Testis (tissue), 5 donors: ENCODE measurements at places on chromosomes 11 and 22. TPM values are rescaled to one million over a fixed set of nuclear protein-coding genes. Genes with fewer than 3 reads are reported as not detected.

OR52I2 gene
- not detected for polyA plus RNA-seq

GRCh38 chr11:44269369-44270351 is 40.3 kb downstream of the ALX4 start:
- H3K27me3 ChIP-seq = no peaks in the 10 kb centered on the region
- H3K4me3 ChIP-seq = no peak overlapping the region
- peaks cover 13% of the 10 kb centered on the region for H3K4me1 ChIP-seq
- H3K27ac ChIP-seq = no peak overlapping the region
- DNase-seq = peak; percentile 73

- H3K36me3 ChIP-seq = no peaks in the 10 kb centered on the region
- H3K27me3 ChIP-seq = no peaks in the 10 kb centered on the region
- H3K27ac ChIP-seq = no peak overlapping the region
- DNase-seq = no peak
- H3K4me3 ChIP-seq = no peak overlapping the region
These were observed 73.4 kb upstream of the CD44 start for GRCh38 chr11:35065566-35065965.

LIPT2 gene
- polyA plus RNA-seq = 25.0 TPM

DNA sequence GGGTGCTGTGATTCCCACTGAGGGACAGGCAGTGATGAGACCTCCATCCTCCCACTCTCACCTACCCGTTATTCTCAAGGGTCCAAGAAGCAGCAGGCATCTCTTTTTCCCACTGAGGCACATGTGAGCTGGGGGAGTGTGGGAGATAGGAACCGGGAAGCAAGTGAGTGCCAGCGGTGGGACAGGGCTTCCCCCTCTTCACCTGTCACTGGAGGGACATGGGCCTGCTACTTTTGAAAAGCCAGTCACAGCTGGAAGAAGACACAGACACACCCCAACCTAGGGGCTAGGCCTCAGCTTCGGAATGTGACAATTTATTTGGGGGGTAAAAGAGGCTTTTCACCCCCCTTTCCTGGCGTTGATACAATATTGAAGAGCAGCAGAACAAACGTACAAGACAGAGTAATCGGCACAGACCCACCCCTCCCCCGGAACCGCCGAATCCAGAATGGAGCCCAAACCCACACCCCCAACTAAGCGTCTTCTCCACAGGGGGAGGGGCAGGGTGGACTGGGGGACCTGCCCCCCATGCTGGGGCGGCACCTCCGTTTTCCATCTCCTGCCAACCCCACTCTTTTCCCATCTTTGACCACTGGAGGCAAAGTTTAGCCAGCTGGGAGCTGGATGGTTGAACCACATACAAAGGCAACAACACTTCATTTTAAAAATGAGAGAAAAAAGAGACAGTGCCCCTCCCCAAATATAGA is 10.7 kb downstream of the CBX6 start:
- no peak overlapping the region for H3K4me3 ChIP-seq
- DNase-seq = no peak
- H3K27ac ChIP-seq = no peak overlapping the region
- no peaks in the 10 kb centered on the region for H3K27me3 ChIP-seq
- H3K4me1 ChIP-seq = peaks cover 30% of the 10 kb centered on the region

GRCh38 chr11:134037046-134037908 is 31.6 kb upstream of the JAM3 start:
- no peaks in the 10 kb centered on the region for H3K27me3 ChIP-seq
- DNase-seq = peak; percentile 76
- peak overlapping the region; percentile 65 for H3K4me3 ChIP-seq
- no peaks in the 10 kb centered on the region for H3K36me3 ChIP-seq
- peak overlapping the region; percentile 97 for H3K27ac ChIP-seq

- H3K27ac ChIP-seq = no peak overlapping the region
- H3K27me3 ChIP-seq = no peaks in the 10 kb centered on the region
- DNase-seq = no peak
- no peaks in the 10 kb centered on the region for H3K36me3 ChIP-seq
These were observed 18.7 kb upstream of the PPFIA1 start for GRCh38 chr11:70251659-70252321.

- no peak overlapping the region for H3K27ac ChIP-seq
- no peak overlapping the region for H3K4me3 ChIP-seq
- H3K36me3 ChIP-seq = no peaks in the 10 kb centered on the region
- no peaks in the 10 kb centered on the region for H3K4me1 ChIP-seq
- H3K27me3 ChIP-seq = no peaks in the 10 kb centered on the region
These were observed 120.8 kb upstream of the APOA1 start for GRCh38 chr11:116958246-116958645.

CHRM1 gene
- 0.45 TPM for polyA plus RNA-seq

- H3K4me3 ChIP-seq = no peak overlapping the region
- H3K27me3 ChIP-seq = no peaks in the 10 kb centered on the region
- no peaks in the 10 kb centered on the region for H3K36me3 ChIP-seq
- H3K4me1 ChIP-seq = no peaks in the 10 kb centered on the region
These were observed 33.5 kb upstream of the CD44 start for GRCh38 chr11:35105319-35106079.

GRCh38 chr11:12073886-12074285 is 36.5 kb upstream of the MICAL2 start:
- H3K4me3 ChIP-seq = no peak overlapping the region
- no peak overlapping the region for H3K27ac ChIP-seq
- no peak for DNase-seq

GRCh38 chr22:46251266-46251665 is 1.2 kb upstream of the CDPF1 start:
- peak overlapping the region; percentile 78 for H3K4me3 ChIP-seq
- H3K27me3 ChIP-seq = no peaks in the 10 kb centered on the region
- H3K4me1 ChIP-seq = peaks cover 13% of the 10 kb centered on the region
- H3K36me3 ChIP-seq = no peaks in the 10 kb centered on the region

IGSF9B gene
- 16.8 TPM for polyA plus RNA-seq

DNA sequence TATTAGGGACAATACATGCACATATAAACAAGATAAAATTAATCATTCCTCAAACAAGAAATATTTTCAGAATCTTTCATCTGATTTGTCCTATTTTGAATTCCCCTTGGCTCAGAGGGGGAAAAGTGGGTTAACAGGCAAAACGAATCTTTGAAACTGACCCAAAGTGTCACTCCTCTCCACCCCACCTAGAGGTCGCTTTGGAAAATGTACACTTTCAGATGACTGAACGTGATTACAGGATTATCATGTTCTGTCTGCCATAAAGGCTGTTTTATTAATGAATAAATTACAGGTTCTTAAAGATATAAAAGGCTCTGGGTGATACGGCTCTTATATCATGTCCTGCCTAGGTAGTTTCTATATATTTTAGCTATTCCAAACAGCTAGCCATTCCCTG is 1735.0 kb downstream of the LRRC4C start:
- H3K4me3 ChIP-seq = no peak overlapping the region
- no peak for DNase-seq
- no peaks in the 10 kb centered on the region for H3K4me1 ChIP-seq
- no peak overlapping the region for H3K27ac ChIP-seq
- no peaks in the 10 kb centered on the region for H3K27me3 ChIP-seq
- no peaks in the 10 kb centered on the region for H3K36me3 ChIP-seq

- no peaks in the 10 kb centered on the region for H3K4me1 ChIP-seq
- H3K4me3 ChIP-seq = no peak overlapping the region
- no peak for DNase-seq
- H3K27ac ChIP-seq = no peak overlapping the region
- no peaks in the 10 kb centered on the region for H3K36me3 ChIP-seq
- H3K27me3 ChIP-seq = no peaks in the 10 kb centered on the region
These were observed 33.3 kb downstream of the ELP4 start for GRCh38 chr11:31542862-31543261.

DNA sequence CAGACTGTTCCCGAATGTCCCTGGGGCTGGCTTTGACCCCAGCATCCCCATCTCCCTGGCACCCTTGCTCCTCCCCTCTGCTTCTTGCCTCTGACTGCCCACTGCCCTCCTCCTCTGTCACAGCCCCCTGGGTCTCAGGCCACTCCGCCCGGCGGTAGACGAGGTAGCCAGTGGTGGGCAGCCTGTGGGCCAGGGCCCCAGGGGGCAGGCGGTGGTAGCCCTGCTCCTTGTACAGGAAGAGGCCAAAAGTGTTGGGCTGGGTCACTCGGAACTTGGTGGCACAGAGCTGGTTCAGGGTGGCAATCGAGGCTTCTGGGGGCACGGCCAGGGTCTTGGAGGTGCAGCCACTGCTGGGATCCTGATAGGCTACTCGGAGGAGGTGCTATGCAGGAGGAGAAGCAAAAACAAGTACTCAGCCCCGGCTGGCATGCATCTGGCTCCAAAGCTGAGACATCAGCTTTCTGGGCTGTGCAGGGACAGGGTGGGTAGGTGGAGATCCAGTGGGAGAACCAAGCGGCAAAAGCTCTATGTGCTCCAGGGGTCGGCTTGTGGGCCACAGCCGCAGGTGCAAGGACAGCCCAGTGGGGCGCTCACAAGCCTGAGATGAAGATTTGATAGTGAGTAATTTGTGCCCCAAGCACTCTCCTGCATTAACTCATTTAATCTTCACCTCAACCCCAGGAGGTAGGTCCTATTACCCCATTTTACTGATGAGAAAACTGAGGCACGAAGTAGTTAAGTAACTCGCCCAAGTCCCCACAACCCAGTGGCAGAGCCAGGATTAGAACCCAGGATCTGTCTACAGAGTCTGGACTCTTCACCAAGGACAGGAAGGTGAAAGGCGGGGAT is 3.6 kb downstream of the RIN1 start:
- H3K4me3 ChIP-seq = no peak overlapping the region
- H3K4me1 ChIP-seq = peaks cover 26% of the 10 kb centered on the region
- H3K27me3 ChIP-seq = no peaks in the 10 kb centered on the region
- H3K36me3 ChIP-seq = no peaks in the 10 kb centered on the region

- no peaks in the 10 kb centered on the region for H3K4me1 ChIP-seq
- H3K36me3 ChIP-seq = no peaks in the 10 kb centered on the region
- no peak overlapping the region for H3K27ac ChIP-seq
- H3K27me3 ChIP-seq = no peaks in the 10 kb centered on the region
- no peak overlapping the region for H3K4me3 ChIP-seq
- no peak for DNase-seq
These were observed 20.9 kb downstream of the ACAT1 start for GRCh38 chr11:108142304-108142703.

GRCh38 chr11:79393362-79394043 is 47.3 kb downstream of the TENM4 start:
- H3K4me1 ChIP-seq = peaks cover 5% of the 10 kb centered on the region
- H3K27ac ChIP-seq = no peak overlapping the region
- H3K4me3 ChIP-seq = no peak overlapping the region
- no peak for DNase-seq
- no peaks in the 10 kb centered on the region for H3K36me3 ChIP-seq

OR52E5 gene
- not detected for polyA plus RNA-seq

PHF5A gene
- polyA plus RNA-seq = 42.8 TPM

GRCh38 chr11:17412488-17413180 is 24.2 kb upstream of the KCNJ11 start:
- H3K4me3 ChIP-seq = no peak overlapping the region
- H3K36me3 ChIP-seq = no peaks in the 10 kb centered on the region
- H3K27me3 ChIP-seq = no peaks in the 10 kb centered on the region
- DNase-seq = no peak
